ENCODE measurements at places on chromosomes 7 and 10.

DNA sequence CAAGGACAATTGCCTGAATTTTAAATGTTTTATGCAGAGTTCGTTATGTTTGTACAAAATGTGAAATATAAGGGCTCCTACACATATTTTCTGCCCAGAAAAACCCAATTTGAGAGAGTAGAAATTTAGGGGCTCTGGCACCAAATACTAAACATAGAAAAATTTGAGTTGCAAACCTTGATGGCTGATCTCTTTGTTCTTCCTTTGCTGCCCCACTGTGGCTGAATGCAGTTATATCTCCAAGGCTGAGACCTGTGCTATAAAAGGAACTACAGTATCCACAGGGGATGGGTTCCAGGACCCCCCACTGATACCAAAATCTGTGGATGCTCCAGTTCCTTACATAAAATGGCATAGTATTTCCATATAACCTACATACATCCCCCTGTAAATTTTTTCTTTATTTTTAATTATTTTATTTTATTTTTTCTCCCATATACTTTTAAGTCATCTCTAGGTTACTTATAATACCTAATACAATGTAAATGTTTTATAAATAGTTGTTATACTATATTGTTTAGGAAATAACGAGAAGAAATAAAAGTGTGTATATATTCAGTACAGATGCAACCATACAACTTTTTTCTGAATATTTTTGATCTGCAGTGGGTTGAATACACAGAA, 22.5 kb downstream of the CFAP43 start:
- peak; percentile 57 for DNase-seq

- DNase-seq, result no peak
These were observed 48.7 kb downstream of the STK17A start for GRCh38 chr7:43631559-43631958.

DNA sequence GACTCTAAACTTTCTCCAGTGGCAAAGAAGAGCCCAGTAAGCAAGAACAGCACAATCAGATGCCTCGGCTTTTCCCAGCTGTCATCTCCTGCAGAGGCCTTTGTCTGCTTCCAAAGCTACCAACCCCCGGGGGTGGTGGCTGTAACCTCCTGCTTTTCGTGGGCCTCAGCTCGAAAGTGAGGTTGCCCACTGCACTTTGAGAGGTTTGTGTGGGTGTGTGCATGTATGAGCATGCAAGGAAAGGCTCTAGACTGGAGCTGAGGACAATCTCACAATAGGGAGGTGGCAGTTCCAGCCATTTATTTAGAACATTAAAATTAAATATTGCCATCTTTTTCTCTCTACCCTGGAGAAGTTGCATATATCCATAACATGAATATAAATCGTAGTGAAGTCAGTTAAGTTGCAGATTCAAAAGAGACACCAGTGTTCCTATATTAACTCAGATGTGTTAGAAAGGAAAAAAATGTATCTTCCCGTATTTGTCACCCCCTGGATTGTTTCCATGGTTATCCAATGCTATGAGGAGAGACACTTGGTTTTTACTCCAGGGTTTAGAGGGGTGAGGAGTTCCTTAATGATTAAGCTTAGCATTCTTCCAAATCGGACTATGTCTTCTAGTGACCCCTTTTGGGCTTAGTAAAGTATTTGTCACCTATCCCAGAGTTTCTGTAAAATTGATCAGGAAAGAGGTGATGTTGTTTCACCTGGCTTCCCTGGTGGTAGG, 781.1 kb downstream of the INHBA start:
- DNase-seq, result peak; percentile 50

DNA sequence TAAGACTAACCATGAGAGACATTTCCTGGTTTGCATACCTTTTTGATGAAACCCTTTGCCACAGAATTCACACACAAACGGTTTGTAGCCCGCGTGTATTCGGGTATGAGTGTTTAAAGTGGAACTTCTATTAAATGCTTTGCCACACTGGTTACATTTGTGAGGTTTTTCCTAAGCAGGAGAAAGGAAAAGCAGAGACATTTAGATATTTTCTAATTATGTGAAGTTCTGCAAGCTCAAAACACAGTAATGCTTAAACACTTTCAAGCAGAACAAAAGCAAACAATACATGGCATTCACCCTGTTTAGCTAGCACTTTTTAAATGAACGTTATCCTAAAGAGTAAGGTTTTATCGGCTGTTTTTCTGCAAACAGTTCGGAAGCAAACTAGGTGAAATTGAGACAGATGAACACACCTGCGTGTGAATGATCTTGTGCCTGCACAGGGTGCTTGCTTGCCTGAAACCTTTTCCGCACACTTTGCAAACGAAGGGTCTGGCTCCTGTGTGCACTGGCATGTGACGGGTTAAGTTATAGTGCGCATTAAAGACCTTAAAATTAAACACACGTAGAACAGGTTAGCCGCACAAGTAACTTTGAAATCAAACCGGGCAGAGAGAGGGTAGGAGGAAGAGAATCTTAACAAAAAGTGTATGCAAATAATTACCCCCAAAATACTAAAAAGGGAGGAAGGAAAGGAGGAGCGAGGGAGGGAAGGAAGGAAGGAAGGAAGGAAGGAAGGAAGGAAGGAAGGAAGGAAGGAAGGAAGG, 1.6 kb downstream of the FEZF1 start:
- no peak for DNase-seq

DNA sequence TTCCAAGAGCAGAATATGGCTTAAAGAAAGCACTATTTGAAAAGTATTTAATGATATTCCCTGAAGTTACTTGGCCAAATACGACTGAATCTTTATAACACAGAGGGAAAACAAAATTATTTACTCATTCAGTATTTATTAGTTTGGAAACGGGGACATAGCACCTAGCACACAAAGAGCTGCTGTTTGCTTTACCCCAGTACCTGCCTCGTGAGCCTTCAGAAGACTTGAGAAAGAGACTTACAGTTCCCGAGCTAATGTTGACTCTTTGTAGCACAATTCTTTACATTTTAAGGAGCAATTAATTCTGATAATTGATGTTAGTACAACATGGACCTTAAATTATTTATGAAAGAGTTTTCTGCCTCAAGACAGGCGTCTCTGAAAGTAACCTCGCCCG, 88.7 kb downstream of the FAM204A start:
- no peak for DNase-seq

GRCh38 chr10:58806970-58807628, 294.4 kb downstream of the BICC1 start:
- peak; percentile 74 for DNase-seq

DNA sequence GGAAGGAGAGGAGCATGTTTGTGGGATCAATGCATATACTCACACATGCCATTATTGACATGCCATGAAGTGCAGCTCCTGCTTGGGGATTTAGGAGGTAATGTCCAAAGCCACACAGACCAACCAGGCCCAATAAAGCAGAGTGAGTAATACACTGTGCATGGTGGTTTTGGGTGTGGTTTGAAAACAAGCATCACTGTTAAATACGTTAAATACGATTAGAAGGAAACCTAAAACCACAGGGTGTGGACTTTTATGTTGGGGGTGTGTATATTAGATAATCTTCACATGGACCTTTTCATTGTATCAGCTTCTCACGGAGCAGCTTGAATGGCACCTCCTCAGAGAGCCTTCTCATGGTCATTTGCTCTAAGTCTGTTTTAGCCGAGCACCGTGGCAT, 10.4 kb upstream of the EIF3A start:
- DNase-seq, result peak; percentile 90

DNA sequence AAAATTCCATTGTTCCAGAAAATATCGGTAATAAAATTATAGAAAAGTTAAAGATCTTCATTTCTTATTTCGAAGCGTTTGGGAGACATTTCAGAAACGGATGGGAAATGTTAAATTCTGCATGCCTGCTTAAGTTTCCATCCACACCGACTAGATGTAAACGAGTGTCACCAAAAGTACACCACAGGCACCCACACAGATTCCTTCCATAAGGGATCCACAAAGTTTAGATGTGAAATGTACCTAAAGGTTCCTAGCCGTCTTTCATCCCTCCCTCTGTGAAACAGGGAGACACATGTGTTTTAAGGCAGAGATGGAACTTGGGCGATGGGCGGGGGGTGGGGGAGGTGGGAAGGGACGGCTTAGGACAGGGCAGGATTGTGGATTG, 621 bp upstream of the CAV1 start:
- DNase-seq, result no peak

- no peak for DNase-seq
These were observed 10.4 kb downstream of the ALDH18A1 start for GRCh38 chr10:95646160-95646559.

DNA sequence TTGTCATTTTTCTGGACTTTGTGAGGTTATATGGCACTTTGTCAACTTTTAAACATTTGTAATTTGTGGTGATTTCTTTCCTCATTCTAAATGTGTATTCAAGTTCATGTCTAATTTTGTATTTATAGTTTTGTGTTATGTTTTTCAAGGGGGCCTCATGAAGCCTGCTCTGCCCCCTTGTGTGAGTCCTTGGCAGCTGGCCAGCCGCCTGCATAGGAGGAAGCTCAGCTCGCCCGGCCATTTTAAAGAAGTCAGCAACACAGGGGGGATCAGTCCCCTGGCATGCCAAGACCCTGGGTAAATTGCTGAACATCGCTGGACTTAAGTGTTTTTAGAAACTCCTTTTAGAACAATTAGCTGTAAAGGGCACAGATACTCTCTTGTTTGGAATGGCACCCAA, 123.0 kb downstream of the ANLN start:
- DNase-seq, result no peak

- no peak for DNase-seq
These were observed 148.2 kb upstream of the WNT16 start for GRCh38 chr7:121180436-121181063.

GRCh38 chr10:71454347-71454746, 57.6 kb downstream of the CDH23 start:
- no peak for DNase-seq

DNA sequence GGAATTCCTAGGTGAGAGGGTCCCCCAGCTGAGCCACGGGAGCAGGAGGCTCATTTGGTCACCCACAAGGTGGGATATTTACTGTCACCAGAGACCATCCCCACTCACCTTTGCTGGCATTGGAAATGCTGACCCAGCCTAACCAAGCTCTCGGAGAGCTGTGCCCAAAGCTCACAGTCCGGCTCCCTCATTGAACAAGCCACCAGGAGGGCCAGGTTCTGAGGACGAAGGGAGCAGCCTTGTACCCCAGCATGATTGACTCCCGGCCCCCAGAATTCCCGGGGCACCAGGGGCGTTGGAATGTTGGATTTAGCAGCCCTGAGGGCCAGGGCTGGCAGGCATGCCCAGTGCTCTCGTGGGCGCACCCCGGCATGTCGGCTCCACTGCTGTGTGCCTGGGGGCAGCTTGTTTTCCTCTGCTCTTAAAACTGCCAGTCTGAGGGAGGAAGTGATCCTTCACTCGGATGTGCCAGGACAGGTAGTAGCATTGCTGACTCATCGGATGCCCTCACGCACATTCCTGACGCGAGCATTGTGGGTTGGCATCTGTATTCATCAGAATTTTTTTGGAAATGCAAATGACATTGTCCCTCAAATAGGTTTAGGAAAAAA, 23.3 kb downstream of the CLIP2 start:
- DNase-seq, result peak; percentile 99

- peak; percentile 46 for DNase-seq
These were observed 262.9 kb downstream of the SNX13 start for GRCh38 chr7:17677408-17677807.

DNA sequence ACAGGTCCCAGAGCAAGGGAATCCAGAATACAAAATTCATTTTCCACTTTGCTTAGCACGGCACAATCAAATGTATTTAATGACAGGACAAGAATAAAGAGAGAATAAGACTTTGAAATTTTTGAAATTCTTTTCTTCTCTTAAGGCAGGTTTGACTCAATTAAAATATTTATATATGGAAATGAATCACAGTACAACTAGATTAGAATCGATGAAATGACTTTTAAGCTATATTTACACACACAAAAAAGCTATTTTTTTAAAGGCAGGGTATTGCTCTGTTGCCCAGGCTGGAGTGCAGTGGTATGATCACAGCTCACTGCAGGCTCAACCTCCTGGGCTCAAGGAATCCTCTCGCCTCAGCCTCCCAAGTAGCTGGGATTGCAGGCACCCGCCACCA, 265.4 kb upstream of the SLC26A5 start:
- DNase-seq, result no peak

DNA sequence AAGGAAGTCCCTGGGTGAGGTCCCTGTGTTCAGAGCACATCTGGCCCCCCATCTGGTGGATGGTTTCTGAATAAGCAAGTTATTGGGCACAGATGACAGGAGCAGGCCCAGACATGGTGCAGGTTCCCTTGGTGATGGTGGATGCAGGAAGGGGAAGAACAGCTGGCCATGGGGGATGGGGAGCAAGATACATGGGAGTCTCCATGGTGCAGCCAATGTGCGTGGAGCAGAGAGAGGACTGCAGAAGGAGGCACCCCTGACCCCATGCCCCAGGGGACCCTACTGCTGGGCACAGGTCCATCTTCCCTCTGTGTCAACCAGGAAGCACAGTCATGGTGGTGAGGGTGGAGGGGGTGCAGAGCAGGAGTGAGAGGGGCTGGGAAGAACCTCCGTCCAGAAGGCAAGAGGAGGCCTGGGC, 43.8 kb upstream of the RABGEF1 start:
- peak; percentile 65 for DNase-seq

- DNase-seq, result no peak
These were observed 30.8 kb downstream of the UMAD1 start for GRCh38 chr7:7671361-7671760.

Data from epithelial cell of esophagus (primary cell).